ENCODE measurements at places on chromosomes 7 and 10.

- DNase-seq, result peak; percentile 52
Observed at GRCh38 chr7:55409482-55410225, 44.5 kb downstream of the LANCL2 start.

- peak; percentile 98 for DNase-seq
Observed at GRCh38 chr7:118311121-118311836, 86.8 kb downstream of the ANKRD7 start.

GRCh38 chr7:138338361-138338760 is 121.7 kb upstream of the TRIM24 start:
- no peak for DNase-seq

DNA sequence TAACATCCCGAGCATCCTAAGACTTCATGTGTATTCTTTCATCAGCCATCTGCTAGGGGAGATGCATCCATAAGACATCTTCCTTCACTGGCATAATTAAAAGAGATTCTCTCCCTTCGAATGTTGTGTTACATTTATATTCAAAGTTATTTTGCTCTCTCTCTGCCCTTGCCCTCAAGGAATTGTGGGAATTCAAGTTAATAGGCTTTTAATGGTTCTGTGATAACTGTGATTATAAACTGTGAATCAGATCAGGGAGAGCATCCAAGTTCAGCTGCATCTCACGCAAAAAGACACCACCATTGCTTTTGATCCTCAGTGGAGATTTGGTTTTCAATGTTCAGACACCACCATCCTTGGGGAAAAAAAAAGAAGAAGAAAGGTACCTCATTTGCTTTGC is 9.2 kb upstream of the TEX36 start:
- DNase-seq, result no peak

DNA sequence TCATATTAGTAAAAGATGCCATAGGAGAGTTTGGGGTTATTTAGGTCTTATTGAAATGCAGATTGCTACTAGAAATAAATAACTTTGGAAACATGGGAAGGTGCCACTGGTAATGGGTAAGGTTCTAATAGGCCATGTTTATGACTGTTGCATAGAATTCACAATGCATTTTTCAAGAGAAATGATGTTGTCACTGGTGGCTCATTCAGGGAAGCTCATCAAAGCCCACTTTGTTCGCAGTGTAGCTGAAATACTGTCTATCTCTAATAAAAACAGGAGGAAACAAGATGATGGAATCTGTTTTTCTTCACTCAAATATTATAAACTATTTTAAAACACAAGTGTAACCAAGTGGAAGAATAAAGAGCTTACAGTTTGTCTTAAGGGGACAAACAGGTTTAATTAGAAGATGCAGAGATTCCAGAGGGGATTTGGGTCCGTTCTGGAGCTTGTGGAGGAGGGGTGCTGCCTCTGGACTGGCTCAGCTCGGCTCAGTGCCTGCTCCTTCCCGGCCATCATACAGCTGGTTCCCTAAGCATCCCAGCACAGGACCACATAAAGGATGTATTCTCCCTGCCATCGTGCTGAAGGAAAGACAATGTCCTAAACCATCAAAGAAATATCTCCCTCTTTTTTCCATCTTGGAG is 20.4 kb downstream of the OPALIN start:
- DNase-seq, result no peak

Measured in NB4 (cell line).